ENCODE measurements at places on chromosomes 16 and 17.

GRCh38 chr16:83813823-83814658, 6.3 kb downstream of the HSBP1 start:
- peak; percentile 27 for DNase-seq

DNA sequence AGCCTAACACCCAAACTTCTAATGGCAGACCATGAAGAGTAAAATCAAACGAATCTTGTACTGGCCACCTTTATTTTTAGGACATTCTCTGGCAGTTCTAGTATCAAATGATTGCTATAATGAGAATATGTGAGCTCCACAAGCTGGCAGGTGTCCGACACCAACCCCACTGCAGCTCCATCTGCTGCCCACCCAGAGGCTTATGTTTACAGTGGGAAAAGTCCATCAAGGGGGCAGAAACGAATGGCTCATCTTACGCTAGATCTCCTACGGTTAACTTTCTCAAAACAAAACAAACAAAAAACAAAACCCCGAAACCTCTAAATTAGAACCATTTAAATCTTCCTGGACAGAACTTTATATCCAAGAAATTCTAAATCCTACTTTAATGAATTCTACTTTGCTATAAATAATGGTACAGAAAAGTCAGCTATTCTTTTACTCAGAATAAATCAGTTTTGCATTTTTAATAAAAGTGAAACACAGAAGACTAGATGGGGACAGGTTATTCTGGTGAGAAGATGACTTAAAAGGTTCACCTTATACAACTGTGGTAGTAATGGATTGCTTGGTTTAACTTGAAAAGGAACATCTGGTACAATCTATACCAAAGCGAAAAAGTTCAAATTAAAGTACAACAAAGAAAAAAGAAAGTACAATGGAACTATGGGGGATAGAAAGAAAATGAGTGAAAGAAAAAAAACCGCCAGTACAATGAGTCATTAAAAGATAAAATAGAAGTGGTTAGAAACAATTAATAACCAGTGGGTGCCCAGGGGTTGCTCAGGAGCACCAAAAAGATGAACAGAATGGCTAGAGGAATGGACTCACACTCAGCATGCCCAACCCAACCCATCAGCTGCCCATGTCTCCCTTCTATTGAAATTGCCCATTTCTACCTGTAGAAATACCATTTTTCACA, 40.2 kb downstream of the GRB2 start:
- DNase-seq, result no peak

DNA sequence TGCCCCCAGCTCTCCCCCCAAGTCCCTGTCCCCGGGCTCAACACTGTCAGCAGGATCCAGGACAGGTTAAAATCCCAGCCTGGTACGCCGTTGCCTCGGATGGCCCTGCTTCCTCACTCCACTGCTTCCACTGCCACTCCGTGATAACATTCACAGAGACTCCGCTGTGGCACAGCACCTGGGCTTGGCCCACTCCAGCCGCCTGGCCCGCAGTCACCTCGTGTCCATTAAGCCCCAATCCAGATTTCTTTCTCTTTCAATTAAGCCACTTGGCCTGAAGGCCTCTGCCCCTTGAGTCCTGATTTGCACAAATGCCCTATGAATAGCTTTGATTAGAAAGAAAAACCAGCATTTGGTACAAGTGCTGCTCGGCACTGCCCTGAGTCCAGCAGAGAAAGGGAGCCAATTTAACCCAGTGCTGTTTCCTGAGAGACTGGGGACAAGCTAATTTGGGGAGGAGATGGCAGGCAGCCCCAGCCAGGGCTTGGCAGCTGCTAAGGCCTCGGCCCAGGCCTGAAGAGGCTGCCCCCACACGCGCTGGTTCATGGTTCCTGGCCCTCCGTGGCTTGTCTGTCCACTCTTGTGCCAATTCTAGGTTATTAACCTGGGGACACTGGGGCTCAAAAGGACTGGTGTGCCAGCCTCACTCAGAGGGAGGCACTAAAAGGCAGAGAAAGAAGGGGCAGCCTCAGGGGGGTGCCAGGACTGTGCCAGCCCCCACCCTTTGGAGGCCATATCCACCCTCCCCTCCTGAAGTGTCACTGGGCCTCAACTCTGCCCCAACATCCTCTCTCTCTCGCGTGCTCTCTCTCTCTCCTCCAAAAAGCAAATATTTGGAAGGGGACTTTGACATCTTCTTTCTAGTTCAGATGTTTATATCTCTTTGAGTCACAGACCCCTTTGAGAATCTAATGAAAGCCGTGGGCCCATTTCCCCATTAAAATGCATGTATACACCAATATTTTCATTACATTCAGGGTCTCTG, 29.8 kb upstream of the SPPL2C start:
- no peak for DNase-seq

DNA sequence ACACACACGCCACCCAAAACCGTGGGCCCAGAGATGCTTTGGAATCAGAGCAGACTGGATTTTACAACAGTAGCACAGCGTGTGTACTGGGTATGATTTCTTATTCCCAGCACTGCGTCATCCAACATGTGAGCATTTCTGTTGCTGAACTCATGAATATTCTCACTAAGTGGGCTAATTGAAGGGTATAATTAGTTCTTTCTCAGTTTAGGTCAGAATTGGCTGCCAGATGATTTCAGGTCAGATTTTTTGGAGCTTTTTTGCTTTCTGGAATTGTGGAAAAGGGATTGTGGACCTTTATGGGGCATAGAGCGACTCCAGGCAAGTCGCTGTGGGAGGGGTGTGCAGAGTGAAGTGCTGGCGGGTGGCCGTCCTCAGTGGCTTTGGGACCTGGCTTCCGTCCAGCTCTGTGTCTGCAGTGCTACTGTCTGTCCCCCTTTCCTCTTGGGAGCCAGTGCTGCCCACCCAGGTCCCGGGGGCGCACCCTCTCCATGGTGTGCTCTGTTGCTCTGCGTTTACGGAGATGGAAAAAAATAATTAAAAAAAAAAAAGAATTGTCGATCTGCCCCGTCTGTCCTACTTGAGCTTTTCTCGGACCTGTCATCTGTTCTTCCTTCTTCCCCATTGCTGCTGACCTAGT, 25.0 kb downstream of the FOXK2 start:
- DNase-seq, result no peak

GRCh38 chr16:27230562-27231001, 27.3 kb downstream of the KDM8 start:
- DNase-seq, result no peak

DNA sequence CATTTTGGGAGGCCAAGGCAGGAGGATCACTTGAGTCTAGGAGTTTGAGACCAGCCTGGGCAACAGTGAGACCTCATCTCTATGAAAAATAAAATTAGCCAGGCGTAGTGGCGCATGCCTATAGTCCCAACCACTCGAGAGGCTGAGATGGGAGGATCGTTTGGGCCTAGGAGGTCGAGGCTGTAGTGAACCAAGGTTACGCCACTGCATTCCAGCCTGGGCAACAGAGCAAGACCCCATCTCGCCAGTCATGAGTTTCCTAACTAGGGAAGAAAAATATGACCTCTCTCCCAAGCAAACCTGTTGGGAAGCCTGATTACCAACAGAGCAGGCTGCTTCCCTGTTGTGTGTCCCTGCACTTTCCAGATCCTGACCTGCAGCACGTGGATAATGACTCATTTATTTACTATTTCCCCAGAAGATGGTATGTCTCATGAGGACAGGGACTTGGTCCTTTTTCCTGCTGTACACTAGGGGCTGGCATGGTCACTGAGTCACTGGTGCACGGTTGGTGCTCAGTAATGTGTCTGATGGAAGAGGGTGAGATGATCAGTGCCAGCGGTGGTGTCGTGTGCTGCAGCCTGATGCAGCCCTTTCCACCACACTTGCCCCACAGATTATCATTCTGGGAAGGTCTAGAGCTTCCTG, 30.8 kb downstream of the NMT1 start:
- no peak for DNase-seq

DNA sequence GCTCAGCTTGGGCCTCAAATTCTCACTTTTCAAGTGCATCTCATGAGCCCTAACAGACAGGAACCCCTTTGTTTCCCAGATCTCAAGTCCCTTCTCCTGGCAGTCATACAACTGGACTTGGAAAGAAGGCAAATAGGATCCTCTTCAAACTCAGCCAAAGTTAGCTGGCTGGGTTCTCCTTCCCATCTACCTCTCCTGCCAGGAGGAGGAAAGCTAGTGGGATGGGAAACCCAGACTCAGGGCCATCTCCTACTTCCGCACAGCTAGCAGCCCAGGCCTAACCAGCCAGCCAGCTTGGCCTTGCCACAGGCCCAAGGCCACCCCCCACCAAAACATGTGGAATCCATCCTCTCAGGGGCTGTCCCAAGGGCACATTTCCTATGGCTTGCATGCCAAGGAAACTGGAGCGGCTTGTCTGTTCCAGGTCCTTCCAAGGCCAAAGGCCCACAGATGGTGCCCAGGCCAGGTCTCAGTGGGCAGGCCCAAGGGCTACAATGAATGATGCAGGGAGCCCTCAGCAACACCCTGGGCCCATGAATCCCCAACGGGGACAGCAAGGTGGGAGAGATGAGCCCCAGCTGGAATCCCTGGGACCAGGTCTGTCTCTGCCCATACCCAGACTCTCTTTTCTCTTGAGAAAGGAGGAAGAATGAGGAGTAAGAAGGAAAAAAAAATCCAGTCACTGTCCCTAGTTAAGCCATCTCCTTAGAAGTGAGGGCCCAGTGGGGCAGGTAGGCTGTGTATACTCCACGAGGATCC, 1.7 kb downstream of the SMARCD2 start:
- no peak for DNase-seq

DNA sequence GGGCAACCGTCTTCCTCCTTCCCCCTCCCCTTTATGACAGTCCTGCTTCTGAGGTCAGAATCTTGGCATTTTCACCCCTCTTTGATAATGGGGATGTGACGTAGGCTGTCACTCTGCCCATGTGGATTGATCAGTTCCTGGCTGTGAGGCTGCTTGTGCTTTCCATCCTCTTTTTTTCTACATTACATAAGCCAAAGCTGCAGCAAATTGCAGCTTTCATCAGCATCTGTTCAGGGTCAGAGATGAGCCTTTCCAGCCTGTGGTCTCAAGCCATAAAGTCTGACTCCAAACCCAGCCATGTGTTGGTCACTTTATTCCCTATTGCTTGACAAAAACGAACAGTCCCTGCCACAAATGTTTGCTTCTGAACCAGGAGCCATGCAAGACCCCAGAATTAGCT, 535.1 kb downstream of the CDH11 start:
- no peak for DNase-seq

- DNase-seq, result no peak
Measured at GRCh38 chr17:69944406-69944805, 130.6 kb upstream of the KCNJ16 start.

DNA sequence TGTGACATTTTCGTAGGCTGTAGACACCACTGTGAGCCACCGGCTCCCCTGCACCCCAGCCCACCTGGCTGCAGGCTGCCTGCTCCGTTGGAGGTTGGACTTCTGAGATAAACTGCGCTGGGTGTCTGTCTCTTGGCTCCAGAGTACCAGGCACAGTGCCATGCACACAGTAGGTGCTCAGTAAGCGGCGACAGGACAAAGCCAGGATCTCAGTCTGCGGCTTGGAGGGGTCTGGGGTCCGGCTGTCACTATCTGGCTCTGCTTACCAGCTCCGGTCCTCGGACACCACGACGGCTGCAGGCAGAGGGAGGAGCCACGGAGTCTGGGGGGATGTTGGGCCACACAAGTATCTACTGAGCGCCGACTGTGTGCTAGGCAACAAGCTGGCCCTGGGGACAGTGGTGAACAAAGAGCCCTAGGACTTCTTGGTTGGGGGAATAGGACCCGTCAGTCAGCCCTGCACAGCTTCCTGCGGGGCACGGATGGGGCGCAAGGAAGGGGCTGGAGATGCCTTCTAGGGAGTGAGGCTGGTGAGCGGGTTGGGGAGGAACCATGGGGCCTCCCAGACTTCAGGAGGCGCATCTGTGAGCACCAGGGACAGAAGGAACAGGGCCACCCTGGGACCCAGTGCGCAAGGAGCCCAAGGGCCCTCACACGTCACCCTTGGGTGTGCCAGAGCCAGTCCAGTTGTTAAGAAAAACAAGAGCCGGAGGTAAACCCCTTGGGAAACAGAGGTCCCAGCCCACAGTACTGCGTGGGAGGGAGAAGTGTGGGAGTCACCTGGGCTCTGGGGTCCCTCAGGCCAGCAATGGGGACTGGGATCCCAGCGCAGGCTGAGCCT, 17.3 kb downstream of the JPH3 start:
- no peak for DNase-seq

DNA sequence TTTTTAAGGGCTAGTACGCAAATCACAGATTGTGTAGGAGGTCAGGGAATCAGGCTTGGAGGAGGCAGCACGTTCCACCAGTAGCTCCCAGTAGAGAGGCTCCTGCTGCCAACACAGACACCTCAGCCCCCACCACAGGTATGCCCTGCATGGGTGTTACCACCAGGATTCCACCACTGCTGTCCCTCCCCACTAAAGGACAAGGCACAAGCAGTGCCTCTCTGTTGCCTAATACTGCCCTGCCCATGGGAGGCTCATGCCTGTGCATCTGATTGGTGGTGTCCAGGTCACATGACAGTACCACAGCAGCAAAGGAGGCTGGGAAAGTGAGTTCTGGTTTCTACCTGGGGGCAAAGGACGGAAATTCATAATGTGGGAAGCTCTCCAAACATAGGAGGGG, 33.6 kb upstream of the CACNG4 start:
- DNase-seq, result no peak

- DNase-seq, result no peak
Measured at GRCh38 chr16:85898521-85899442, at the start of gene IRF8. IRF8 (plus strand) TSS chr16:85899162; CDS start chr16:85903016, 3,854 bp downstream.

DNA sequence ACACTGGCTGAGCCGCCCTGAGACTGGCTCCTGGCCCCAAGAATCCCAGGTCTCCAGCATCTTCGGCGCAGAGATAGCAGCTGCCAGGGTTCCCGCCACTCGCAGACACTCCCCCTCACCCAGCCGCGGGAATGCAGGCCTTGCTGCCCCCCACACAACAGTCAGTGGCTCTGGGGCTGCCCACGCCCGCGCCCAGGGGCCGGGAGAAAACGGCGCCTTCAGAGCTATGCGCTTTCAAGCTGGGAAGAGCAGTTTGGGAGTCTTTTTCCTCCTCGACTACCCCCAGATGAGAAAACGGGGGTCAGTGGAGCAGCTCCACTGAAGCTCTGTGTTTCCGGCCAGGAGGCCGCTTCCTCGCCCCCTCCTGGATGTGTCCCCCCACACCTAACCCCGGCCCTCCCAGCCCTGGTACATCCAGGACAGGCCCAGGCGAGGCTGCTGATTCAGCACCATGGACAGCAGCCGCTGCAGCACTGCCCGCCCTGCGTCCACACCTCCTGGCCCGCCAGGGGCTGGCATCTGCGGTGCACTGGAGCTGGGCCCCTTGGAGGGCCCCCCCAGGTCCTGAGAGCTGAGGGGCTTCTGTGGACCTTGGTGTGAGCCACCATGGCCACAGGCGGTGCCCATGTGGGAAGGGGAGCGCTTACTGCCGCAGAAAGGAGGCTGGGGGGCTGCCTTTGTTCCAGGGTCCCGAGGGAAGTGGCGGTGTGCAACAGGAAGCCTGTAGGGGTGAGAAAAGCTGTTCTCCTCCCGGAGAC, 35.7 kb downstream of the CACNA1H start:
- DNase-seq, result no peak

GRCh38 chr17:28112181-28112580, 69.7 kb downstream of the NLK start:
- DNase-seq, result no peak

Data from NCI-H2081 (cell line).